Progenitor cell of endocrine pancreas (in vitro differentiated cells): ENCODE measurements at places on chromosomes 12 and 14. TPM values are rescaled to one million over a fixed set of nuclear protein-coding genes. Genes with fewer than 3 reads are reported as not detected.

OVCH1 gene
- total RNA-seq, result 0.31 and 0.65 TPM in 2 replicates

SMCO2 gene
- total RNA-seq, result 1.4 and 1.6 TPM in 2 replicates

DRAM1 gene
- total RNA-seq, result 3.8 and 6.5 TPM in 2 replicates

TAS2R43 gene
- 1.2 and 1.9 TPM in 2 replicates for total RNA-seq

RIPK3 gene
- total RNA-seq, result 0.62 and 1.5 TPM in 2 replicates

CPSF6 gene
- 154 and 156 TPM in 2 replicates for total RNA-seq

FOXA1 gene
- total RNA-seq, result 187 and 196 TPM in 2 replicates

NEUROD4 gene
- not detected in 2 replicates for total RNA-seq

KRT71 gene
- total RNA-seq, result not detected in 2 replicates

PTPRB gene
- 0.38 and 0.55 TPM in 2 replicates for total RNA-seq

RNASE7 gene
- not detected in 2 replicates for total RNA-seq

DNA sequence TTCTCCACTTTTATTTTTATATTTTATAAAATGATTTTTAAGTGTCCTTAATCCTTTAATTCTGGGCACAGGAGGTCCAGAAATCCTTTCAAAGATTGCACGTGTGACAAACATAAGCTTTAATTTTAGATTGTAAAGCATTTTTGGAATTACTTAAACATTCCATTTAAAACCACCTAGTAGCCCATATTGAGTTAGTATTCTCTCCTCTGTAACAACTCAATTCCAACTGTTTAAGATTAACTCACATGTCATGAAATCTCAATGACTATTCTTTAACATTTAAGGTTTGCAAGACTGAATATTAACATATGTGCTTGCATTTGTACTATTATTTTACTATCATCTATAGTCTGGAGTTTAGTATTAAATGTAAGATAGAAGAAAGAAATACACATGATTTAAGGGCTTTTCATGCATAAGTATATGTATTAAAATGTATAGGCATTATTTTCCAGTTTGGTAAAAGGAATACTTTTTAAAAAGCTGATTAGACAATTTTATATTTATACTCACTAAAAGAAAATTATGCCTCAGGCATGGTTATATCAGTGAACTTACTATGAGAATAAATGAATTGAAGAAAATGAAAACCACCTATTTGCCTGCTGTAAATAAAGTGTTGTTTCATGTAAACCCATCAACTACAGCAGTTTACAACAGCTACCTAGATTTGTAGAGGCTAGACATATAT is 776.9 kb downstream of the SLC6A15 start:
- DNase-seq, result no peak

DNA sequence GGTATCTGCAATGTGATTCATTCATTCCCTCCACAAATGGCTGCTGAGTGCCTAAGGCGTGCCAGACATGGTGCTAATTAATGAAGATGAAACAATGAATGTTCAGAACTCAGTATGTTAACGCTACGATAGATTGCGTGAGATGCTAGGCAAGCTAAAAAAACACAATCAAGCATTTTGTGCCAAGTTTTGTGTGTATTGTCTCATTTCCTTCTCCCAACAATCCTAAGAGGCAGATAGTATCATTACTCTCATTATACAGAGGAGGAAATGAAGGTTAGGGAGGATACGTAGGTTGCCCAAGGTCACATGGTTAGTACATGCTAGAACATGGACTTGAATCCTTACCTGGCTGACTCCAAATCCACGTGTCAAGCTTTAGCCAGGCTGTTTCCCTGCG is 264.4 kb downstream of the EFCAB11 start:
- no peak for DNase-seq

DNA sequence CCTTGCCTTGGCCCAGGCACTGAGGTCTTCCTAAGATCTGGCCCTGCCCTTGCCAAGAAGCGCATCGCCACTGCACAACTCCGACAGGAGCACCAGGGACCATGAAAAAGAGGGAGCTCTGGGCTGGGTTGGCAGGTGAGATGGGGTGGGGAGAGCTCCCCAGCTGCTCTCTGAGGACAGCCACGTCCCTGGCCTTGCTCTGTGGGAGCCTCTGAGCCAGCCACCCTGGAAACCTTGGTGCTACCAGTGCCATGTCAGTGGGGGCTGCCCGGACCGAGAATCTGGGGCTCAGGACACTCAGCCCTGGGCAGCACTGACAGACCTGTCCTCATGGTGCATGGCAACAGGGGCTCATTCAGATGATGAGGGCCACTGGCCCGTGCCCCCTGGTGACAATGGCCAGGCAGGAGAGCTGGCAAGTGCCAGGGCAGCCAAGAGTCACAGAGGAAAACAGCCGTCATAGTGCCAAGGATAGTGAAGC is 134.8 kb downstream of the ZFP36L1 start:
- no peak for DNase-seq

DNA sequence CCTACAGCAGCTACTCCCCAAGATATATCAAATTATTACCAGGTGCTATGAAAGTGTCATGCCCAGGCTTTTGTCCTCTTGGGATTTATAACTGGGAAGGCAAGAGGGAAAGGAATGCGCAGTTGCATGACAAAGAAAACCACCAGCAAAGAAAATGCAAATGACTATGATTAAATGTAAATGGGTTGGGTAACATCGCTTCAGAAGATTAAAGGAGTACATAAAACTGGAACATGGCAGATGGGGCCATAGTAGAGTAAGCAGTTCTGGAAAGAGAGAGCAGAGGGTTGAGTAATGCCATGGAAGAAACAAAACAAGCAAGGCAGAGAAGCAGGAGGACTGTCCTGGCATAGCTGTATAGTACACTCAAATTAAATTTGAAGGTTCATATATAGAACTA is 493.1 kb downstream of the NOVA1 start:
- DNase-seq, result no peak

DNA sequence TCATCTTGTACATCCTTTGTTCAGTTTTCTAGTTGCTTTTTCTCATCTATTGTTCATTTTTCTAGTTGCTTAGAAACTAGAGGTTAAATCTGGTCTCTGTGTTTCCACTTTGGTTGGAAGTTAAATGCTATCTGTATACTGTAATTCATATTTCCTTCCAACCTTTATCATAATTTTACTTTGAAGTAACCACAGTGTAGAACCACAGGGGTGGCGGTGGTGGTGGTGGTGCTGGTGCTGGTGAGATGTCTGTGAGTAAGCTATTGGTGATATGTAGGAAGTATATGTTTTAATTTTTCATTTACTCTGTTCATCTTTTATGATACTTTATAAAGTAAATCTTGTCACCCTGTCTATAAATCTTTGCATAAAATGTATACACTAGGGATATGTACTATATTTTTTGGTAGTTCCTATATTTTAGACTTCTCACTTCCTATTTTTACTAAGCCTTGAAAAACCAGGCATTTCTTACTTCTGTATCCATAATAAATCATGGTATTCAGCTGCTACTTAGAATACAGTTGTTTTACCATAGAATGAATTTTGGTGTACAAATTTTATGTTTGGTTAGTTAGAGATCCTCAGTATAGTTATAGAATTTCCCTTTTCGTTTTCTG is 31.9 kb downstream of the CCDC91 start:
- no peak for DNase-seq

GRCh38 chr14:72906879-72907278 is 13.0 kb upstream of the DPF3 start:
- no peak for DNase-seq

DNA sequence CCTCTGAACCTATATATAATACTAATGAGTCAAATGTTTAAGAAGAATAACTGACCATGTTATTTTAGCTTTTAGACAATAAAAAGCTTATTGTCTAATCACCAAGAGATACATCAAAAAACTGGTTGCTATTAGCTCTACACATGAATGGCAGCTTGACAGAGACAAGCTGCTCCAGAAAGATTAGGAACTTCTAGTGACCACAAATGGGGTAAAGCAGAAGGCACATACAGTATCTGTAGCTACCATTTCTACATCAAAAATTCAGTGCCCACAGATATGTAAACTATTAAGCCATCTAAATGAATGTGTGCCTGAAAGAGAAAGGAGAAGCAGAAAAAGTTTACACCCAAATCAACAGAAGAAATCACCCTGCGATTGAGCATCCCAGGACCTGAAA is 2.4 kb downstream of the AREL1 start:
- DNase-seq, result no peak

DNA sequence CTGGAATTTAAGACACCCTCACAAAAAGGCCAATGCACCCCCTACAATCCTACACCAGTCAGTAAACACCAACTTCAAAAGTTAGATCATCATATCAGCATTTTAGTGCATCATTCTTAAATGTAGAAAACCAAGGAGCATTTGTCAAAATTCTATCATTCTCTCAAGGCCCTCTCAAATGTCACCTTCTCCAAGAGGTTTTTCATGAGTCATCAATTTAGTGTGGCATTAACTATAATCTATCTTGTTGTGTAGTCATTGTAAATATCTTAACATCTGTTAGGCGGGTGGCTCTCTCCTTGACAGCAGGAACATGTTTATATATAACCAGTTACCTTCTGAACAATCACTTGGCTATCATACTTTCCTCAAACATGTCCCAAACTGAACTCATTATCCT is 62.1 kb upstream of the G2E3 start:
- DNase-seq, result no peak

DNA sequence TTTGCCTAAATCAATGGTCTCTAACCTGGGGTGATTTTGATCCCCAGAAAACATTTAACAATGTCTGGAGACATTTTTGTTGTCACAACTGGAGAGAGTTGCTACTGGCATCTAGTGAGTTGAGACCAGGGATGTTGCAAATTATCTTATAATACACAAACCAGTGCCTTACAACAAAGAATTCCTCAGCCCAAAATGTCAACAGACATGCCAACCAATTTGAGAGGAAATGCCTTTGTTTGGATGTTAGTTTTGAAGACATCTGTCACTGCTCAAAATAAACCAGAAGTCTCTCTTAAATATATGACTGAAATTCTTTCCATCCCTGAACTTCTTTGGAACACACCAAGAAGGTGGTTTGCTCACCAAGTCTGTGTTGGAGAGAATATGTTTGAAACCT is 336.9 kb upstream of the ATP2B1 start:
- DNase-seq, result no peak

GRCh38 chr14:50533806-50534205 is 1.4 kb upstream of the MAP4K5 start:
- DNase-seq, result no peak

DNA sequence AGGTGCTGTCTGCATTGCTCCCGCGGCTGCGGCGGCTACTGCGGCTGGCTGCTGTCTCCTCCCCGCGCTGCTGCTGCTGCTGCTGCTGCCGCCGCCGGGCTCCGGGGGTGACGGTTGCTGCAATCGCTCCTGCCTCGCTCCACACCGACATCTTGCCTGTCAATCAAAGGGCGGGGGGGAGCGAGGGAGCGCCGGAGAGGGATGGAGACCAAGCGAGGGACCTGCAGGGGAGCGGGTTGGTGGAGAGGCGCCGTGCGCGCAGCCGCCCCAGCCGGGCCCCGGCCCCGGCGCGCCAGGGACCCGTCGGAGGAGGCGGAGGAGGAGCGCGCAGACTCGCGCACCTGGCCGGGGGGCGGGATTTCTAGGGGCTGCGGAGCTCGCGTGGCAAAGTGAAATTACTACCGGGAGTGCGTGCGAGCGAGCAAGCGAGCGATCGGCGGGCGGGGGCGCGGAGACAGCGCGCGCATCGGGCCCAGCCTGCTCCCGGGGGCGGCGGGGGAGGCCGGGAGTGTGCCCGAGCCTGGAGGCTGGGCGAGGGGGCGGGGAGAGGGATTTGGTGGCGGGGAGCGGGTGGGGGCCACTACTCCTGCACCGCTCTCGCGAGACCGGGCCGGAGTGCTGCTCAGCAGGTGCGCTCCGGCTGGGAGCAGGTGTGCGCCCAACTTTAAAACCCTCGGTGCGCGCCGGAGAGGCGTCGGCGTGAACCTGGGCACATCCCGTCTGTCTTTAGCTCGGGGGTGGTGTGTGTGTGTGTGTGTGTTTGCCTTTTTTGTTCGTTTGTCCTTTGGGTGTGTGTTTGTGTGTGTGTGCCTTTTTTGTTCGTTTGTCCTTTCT is at the start of gene KSR2:
Gene KSR2, minus strand, starts transcription at position 165 of the 834 bp plus-strand sequence. CDS start 735 bp downstream, outside the sequence.
- peak; percentile 81 for DNase-seq

DNA sequence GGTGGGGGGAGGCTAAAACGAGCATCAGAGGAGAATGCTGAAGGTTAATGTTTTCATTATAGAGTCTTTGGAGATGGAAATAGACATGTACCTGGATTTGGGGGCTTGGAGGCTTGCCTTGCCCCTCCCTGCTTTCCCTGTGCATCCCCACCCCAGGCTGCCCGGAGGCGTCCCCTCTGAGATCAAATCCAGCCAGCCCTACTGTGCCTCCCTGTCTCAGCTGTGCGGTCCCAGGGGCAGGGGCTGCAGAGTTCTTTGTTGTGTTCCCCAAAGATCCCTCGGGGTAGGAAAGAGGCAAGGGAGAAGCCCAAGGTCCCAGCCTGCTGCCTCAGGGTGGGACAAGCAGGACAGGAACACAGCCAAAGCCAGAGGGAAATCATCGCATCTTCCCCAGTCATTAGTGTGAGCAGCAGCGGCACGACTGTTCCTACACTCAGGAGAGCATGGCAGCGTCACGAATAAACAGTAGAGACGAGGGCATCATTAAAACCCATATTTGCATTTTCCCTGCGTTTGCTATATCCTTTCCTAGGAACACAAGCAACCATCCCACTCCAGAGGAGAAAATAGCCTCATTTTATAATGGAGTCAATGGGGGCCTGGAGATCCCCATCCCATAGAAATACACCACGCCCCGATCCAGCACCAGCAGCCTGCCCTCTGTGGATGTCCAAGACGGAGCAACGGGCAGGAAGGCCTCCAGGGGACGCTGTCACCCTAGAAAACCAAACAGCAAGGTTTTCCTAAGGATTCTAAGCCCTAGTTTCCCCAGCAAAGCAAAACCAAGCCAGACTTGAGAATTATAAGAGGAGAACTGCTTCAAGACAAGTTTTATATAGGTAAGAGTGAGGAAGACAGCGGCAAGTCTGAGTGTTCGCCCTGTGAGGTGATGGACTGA is 32.4 kb downstream of the ANO2 start:
- DNase-seq, result no peak

GRCh38 chr12:119730381-119730780 is 62.4 kb downstream of the PRKAB1 start:
- no peak for DNase-seq

DNA sequence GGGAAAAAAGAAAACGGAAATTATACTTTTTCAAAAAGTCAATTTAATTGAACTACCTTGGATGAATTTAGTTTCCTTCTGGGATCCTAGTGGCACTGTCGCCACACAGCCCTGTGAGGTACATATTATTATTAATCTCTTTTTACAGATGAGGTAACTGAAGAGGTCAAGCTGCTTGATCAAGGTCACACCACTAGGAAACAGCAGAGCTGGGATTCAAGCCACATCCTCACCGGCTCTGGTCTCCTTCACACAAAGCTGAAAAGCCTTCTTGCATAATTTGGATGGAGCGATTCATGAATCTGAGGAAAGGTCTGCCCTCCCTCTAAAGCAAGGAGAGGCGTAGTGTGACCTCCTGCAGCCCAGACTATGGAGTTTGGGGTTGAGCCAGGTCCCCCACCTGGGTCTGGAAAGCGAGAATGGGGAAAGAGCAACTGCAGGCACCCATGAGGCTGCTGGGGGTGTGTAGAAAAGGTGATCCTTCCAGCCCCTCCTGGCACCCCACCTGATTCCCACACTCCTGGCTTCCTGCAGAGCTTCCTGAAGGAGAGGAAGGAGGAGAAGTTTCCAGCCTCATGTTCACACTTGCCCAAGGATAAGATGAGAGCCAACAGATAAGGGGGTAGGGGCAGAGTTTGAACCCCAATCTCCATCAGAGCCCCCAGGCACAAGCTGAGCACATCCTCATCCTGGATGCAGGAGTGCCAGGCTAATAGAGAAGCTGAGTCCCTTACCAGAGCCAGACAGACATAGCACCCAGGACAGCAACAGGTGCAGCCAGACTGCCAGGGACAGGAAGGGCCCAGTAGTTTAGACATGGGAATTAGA is 3.9 kb upstream of the KRT79 start:
- no peak for DNase-seq

- DNase-seq, result no peak
These were observed 60.7 kb downstream of the VCPKMT start for GRCh38 chr14:50055461-50056228.

- no peak for DNase-seq
These were observed 724.0 kb upstream of the TMEM132C start for GRCh38 chr12:127542931-127543330.
